ENCODE measurements at places on chromosomes 1 and 21.

DNA sequence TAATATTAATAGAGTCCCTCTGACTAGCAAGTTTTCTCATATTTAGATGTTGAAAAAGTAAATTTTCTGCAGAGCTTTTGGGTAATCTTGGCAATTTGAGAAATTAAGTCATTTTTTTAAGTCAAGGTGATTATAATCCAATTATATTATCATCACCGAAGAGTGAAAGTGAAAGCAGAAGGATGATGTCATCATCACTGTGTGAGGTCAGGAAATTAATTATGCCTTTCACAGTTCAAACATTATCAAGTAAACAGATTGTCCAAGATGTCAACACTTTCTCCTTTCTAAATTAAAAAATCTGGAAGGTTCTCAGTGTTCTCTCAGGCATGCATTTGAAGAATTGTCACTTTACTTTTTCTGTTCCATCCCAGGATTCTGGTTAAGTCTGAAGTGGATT is 296.0 kb downstream of the TBX15 start:
- DNase-seq = no peak

GRCh38 chr1:41882068-41882477 is 36.6 kb downstream of the HIVEP3 start:
- no peak for DNase-seq

DNA sequence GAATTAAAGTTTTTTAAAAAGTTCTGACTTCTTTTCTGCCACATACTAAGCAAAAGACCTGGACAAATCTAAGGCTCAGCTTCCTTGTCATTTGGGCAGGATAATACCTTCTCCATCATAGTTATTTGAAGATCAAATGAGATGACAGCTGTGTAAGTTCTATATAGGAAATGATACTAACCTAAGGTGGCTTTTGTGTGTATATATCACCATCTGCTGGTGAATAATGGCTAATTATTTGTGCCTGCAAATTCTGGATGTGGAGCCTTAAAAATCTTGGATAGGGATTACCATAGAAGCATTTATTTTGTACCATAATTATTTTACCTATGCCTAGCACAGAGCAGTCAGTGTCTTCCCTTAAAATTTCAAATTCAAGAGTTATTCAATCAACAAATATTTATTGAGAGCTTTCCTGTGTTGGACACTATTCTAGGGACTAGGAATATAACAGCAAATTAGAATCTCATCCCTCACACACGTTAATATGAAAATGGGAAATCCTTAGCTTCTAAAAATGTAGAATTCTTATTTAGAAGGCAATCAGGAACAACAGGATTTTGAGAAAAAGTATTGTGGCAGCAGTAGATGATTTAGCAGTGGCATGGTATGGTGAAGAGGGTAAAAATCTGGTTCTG is 89.8 kb downstream of the TMEM200B start:
- DNase-seq = no peak

DNA sequence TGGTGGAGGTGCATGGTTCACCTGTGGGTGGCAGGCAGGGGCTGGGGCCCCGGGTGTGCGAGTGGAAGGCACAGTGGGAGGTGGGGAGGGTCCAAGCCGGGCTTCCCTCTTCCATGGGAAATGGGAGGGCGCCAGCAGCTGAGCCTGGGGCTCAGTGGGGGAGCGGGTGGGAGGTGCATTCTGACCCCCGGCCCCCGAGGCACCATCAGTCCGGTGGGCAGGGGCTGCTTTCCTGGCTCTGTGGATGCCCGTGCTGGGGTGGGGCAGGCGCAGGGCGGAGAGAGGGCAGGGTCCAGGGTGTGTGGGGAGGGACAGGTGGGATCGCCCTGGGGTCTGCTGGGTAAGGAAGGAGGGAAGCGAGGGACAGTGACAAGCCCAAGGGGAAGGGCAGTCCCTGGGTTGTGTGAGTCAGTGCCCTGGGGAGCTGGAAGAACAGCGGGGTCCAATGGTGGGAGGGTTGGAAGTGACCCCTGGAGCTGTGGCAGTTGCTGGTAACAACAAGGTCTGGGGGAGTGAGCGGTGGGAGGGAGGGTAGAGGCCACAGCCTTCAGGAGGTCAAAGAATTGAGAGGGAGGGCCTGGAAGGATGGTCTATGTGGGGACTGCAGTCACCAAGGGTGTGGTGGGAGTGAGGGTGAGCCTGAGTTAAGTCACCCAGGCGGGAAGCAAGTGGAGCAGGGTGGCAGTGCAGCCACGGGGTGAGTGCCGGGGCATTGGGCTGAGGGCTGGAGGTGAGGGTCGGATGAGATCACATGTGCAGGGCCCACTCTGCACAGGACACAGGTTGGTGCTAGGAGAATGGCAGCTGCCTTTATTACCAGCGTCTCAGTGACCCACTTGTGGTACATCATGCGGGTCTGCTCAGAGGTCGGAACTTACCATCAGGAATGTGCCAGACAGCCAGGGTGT is 29.6 kb downstream of the LHX4 start:
- no peak for DNase-seq

DNA sequence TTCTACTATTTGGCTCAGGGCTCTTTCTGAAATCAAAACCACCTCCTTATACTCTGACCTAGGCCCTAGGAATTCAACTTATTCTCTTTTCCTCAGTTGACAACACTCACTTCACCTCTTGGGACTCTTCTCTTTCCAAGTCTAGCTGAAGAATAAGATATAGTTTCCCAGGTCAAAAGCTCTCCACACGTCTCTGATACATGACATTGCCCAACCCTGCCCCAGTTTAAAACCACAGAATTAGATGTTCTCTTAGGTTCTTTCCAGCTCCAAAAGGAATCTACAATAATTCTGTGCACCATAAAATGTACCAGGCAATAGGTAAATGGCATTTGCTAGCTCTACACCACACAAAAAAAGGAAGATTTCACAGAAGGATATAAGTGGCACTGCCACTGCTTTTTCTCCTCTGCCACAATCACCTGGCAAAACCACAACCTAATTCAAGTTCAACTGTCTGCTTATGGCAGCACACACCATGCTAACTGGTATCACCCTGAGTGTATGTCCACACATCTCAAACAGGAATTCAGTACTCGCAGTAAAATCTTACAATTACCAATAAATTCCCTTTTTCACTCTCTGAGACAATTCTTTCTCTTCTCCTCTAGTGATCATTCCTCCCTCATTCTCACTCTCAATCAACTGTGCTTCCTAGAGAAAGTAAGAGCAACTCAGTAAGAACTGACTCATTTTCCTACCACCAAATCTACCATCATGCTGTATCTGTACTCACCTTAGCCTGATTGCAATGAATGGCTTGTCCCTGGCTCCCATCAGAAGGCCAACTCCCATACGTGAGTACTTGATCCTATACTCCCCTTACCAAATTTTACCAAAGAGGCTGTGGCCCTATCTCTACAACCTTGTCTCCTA is 27.3 kb downstream of the ZBTB8OS start:
- no peak for DNase-seq

DNA sequence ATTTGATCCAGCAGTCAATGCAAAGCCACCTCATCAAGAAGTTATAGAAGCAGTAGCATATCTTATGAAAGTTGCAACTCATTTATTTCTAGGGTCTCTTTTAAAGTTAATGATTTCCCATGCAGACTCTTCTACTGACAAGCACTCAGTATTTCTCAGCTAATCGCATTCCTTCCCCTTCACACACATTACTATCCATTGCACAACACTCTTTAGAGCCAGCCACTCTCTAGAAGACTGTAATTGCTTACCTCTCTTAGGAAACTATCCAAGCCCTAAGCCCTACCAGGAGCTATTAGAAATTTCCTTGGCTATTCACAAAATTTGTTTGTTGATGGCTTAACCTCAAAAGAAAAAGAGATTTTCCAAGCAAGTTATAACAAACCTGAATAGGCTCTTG is 106.0 kb downstream of the ADAMTS1 start:
- DNase-seq = no peak

GRCh38 chr1:219726480-219727272 is 113.8 kb upstream of the ZC3H11B start:
- no peak for DNase-seq

- DNase-seq = no peak
Measured at GRCh38 chr1:234094172-234094571, 189.7 kb downstream of the SLC35F3 start.

- peak; percentile 69 for DNase-seq
Measured at GRCh38 chr1:151594143-151594625, 17.7 kb upstream of the SNX27 start.

DNA sequence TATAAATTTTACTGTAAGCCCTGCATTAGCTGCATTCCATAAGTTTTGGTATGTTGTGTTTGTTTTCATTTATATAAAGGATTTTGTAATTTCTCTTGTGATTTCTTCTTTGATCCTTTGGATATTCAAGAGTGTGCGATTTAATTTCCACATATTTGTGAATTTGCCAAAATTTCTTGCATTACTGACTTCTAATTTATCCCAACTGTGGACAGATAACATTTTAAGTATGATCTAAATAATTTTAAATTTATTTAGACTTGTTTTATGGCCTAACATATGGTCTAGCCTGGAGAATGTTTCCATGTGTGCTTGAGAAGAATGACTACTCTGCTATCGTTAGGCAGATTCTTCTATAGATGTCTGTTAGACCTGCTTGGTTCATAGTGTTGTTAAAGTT is 23.2 kb downstream of the RPE65 start:
- no peak for DNase-seq

DNA sequence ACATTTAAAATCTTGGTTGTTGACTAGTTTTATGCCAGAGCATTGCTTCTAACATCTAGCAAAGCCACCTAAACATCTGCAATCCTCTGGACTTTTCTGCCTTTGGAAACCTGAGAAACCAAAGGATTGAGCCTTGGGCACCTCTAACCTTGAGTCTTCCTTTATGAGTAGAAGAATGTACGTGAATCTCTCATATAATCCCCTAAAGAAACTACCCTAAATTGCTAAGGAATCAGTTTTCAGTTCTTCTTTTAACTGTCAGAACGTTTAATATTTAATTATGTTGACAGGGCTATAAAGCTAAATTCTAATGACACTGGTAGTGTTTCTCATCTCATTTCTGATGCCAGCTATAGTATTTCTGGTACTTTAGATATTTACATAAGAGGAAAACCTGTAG is 997.3 kb downstream of the AMY1C start:
- no peak for DNase-seq

GRCh38 chr1:83764209-83764608 is 234.7 kb downstream of the TTLL7 start:
- no peak for DNase-seq

GRCh38 chr1:240190881-240191401 is 99.3 kb downstream of the FMN2 start:
- DNase-seq = no peak

- no peak for DNase-seq
Measured at GRCh38 chr1:12195416-12195815, 28.6 kb downstream of the TNFRSF1B start.

GRCh38 chr1:22677931-22678896 is 25.2 kb downstream of the C1QB start:
- no peak for DNase-seq

DNA sequence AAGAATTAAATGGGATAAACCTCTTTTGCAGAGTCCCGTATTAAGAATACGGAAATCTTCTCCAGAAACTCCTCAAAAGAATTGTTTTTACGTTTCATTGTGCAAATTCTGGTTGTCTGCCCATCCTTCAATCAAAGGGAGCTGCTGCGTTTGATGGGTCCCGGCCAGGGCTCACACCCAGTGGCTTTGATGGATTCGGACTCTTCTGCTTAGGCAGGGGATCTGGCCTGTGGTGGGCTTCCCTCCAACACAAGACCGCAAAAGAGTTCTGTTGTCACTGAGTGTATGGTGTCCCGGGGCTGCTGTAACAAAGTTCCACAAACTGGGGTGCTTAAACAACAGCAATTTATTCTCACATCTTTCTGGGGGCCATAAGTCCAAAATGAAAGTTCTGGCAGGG is 402.0 kb downstream of the PCP4 start:
- no peak for DNase-seq

Measured in stimulated activated CD8-positive, alpha-beta memory T cell treated with anti-CD3 and anti-CD28 coated beads, Interleukin-7, amount 100 ng/mL, for 1 hour (primary cell).